ENCODE measurements at places on chromosomes 5 and 9. TPM values are rescaled to one million over a fixed set of nuclear protein-coding genes. Genes with fewer than 3 reads are reported as not detected.

DNA sequence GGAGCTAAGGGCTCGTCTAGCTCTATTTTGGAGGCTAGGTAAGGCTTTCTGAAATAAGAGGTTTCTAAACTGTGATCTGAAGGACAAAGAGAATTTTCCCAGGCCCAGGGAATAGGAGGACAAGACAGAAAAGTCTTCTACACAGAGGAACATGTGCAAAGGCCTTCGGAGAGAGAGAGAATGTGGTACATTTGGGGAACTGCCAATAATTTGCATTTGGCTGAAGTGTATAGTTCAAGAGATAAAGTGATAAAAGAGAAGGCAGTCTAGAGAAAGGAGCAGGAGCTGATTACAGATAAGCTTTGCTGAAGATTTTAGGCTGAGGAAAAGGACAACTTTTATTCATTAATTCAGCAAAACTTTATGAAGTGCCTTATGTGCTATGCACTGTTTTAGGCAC, 214.4 kb upstream of the ELL2 start:
- DNase-seq = no peak

The EGFLAM gene
- total RNA-seq = 2.4 TPM

The NEURL1B gene
- total RNA-seq = 24.8 TPM

The FOXI1 gene
- not detected for total RNA-seq

GRCh38 chr5:95057615-95058014, 227.3 kb downstream of the MCTP1 start:
- no peak for DNase-seq

Data from lower lobe of right lung (tissue), 2 donors.